ENCODE measurements at places on chromosomes 3 and 15.

- DNase-seq: no peak
Observed at GRCh38 chr15:48175126-48175525, 3.0 kb downstream of the MYEF2 start.

- no peak for DNase-seq
Observed at GRCh38 chr3:110307065-110307809, 764.4 kb upstream of the NECTIN3 start.

DNA sequence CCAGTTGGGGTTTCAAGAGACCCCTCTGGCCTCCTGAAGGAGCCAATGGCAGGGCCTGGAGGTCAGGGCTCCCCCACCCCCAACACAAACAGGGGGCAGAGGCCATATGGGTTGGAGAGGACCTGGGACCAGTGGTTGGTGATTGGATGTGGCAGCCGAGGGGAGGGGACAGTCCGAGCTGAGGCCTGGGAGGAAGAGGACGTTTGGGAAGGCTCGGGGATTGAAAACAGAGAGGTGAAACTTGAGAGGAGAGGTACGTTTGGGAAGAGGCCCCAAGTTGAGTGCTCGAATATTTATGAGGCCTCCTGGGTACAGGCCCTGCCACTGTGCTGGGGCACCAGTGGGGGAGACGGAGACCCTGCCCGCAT is 53.7 kb downstream of the DNAJB8 start:
- no peak for DNase-seq

GRCh38 chr3:109356442-109357155 is 19.3 kb upstream of the DPPA4 start:
- no peak for DNase-seq

DNA sequence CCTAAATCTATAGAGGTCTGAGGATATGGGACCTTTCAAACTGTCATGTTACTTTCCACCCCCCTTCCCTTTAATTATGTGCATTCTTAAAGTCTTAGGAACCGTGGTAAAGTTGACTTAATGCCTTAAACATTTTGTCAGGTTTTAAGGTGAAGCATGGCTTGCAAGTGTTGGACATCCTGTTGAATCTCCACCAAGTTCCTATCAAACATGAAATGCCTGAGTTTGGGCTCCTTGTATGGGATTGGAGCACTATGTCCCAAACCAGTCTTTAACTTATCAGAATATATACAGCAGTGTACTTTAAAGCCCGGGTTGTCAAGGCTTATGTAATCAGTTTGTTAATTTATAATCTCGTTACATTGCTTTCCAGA is 1.1 kb downstream of the SNRK start:
- no peak for DNase-seq
